ENCODE measurements at places on chromosomes 12 and 14.

- DNase-seq = no peak
Measured at GRCh38 chr12:111035578-111036301, 115.4 kb upstream of the MYL2 start.

- no peak for DNase-seq
Measured at GRCh38 chr12:101794574-101794973, 36.2 kb downstream of the GNPTAB start.

- DNase-seq = peak; percentile 58
Measured at GRCh38 chr12:97404543-97404942, 58.1 kb upstream of the RMST start.

- no peak for DNase-seq
Measured at GRCh38 chr14:28542040-28542439, 224.5 kb upstream of the FOXG1 start.

DNA sequence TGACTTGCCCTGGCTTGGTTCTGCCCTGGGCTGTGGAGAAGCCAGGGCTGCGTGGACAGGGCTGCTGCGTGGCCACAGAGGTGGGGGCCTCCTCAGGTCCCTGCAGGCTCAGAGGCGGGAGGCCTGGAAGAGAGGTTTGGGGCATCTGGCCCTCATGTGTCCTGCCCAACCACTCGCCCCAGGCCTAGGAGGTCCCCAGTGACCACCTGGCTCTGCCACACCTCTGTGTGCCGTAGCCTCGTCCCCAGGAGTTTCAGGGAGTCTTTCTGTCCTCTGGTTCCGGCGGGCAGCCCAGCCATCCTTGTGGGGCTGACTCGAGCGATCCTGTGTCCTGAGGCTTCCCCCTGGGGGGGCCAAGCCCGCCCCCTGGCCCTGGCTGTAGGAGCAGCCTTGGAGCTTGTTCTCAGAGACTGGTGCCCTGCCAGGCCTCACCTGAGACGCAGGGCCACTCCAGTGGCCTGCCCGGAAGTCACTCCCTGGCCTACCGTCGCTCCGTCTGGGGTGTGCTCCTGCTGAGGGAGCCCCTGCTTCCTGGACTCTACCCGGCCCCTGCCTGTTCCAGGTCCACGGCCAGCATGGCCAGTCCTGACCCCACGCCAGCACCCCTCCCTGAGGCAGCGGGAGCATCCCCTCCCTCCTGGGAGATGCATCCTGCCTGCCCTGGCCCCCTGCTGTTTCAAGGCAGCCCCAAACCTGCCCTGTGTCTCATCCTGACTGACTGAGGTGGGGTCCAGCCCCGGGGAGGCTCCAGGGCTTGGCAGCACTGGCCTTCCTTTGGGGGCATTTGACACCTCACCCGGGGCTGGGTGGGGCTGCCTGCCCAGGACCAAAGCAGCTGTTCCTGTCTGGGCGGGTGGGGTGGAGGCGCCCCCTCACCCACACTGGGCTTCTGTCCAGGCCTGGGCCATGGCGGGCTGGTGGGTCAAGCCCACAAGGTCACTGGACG is 13.9 kb downstream of the ASPG start:
- DNase-seq = no peak

DNA sequence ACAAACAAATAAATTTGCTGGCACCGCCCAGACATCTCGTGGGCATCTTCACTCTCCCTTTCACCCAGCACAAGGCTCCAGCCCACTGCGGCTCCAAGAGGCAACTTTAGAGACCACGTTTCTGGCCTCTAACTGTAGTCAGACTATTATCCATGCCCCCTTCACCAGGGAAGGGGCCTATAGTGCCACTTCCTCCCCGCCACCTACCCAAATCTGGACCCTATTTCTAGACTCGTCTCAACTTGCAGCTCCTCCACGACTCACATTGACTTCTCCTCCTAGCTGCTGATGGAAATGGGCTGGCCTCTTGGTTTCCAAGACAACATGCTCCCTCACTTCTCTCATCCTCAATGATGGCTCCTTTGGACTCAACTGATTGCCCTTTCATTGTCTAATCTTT is 12.3 kb downstream of the KRT1 start:
- no peak for DNase-seq

DNA sequence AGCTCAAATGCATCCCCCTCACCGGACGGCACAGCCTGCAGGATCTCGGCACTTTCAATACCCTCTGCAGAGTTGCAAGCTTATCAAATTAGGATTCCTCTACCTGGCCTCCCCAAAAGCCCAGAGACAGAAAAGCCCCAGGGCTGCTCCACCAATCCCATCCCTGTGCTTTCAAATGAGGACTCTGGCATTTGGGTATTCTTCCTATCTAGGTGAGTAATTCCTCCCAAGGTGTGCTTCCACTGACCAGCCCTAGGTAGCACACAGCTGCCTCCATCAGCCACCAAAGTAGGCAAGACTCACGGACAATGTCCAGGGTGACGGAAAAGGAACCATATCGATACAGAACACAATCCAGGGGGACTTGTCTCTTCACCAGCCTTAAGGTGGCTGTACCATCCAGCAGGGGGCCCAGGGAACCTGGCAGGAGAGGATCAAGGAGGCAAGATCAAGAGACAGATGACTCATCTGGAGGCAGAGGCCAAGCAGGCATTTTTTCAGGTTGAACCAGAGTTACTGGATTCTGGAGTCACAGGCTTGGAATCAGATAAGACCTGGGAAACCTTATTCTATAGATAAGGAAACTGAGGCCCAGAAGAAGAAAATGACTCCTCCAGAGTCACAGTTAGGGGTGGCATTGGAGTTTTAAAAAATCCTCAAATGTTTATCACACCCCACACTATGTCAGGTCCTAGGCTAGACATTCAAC is 9.9 kb downstream of the PMEL start:
- DNase-seq = no peak

- no peak for DNase-seq
Measured at GRCh38 chr14:75753696-75754095, 92.7 kb downstream of the TTLL5 start.

DNA sequence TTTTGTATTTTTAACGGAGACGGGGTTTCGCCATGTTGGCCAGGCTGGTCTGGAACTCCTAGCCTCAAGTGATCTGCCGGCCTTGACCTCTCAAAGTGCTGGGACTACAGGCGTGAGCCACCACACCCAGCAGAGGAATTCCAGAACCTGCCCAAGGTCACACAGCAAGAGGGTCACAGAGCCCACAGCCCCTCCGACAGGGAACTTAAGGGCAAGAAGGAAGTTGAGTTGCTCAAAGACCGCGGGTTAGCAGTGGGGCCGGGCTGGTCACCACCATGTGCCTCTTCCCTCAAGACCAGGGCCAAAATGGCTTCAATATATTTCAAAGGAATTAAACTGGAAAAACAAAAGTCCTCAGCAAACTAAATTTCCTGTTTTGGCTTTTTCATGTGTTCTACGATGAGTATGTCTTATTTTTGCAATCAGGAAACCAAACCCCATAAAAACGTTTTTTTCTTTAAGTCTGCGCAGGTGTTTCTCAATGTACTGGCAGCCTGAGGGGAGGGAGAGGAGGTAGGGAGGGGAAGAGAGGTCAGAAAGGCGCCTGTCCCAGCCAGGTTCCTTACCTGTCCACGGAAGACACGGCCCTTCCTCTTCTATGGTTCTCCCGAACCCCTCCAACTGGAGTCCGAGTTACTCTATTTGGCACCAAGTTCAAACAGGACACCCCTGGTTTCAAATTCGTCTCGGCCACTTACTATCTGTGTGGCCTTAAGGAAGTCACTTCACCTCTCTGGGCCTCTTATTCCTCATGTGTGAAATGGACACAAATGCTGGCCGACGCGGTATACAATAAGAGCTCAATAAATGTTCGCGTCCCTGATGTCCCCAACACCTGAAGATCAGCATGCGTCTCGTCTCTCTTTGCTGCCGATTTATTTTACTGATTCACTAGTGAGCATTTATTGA is 778 bp downstream of the SLC8B1 start:
- no peak for DNase-seq

DNA sequence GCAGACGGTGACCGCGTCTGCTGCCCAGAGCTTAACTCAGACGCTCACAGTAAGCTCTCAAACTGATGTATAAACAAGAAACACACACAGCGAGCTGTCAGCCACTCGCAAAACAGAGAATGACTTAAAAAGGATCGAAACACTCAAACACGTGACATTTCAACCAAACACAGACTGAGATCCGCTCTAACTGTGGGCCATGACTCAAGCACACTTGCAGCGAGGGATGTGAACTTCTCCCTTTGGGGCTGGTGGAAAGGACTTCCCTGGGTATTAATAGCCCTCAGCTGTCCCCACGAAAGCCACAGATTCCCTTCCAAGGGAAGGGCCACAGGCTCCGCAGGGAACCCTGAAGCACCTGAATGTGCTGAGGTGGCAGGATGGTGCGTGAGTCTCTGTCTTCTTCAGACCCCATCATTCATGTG is 29.1 kb downstream of the CCDC88C start:
- DNase-seq = no peak

DNA sequence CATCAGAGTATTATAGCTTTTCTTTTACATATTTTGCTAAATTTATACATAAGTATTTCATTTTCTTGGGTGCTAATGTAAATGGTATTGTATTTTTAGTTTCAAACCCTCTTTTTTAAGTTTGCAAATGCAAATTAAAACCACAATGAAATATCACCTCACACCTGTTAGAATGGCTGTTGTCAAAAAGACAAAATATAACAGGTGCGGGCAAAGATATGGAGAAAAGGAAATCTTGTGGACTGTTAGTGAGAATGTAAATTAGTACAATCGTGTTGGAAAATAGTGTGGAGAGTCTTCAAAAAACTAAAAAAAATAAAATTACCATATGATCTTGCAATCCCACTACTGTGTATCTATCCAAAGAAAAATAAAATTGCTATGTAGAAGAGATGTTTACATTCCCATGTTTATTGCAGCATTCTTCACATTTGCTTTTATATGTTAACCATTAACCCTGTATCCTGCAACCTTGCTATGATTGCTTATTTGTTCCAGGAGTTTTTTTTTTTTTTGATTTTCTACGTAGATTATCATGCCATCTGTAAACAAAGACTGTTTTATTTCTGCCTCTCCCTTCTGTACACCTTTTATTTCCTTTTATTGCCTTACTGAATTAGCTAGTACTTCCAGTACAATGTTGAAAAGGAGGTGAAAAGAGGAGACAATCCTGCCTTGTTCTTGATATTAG is 405.4 kb upstream of the MIS18BP1 start:
- DNase-seq = no peak

GRCh38 chr14:66375046-66375964 is 110.9 kb upstream of the CCDC196 start:
- DNase-seq = no peak

GRCh38 chr12:114406316-114406983 is 506 bp upstream of the TBX5 start:
- no peak for DNase-seq

DNA sequence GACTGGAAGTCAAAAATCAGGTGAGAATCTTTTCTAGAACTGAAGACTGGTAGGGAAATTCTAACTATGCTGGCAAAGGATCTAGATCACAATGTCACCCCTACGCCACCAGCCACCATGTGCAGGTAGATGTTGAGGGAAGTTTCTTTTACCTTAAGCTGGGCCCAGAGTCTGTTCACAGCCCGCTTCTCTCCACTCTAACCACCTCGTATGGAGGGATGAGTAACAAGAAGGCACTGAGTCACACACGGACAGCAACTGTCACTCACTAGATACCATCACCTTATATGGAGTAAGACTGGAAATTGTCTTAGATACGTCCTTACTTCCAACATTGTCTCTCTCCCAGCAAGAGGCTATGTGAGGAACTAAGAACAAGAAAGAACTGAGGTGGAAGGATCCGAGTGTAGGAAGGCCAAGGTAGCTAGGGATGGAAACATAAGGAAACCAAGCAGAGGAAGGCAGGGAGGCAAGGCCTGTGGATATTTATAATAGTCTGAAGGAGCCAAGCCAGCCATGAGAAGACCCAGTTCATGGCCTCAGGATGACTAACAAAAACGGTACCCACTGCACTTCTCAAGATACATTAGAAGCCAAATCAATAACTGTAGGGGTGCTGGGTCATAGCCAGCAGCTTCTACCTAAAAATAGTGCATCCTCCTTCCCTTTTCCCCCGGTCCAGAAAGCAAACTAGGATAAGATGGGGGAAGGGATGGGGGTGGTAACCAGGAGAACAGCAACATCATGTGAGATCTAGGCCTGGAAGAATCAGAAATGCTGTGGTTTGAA is 15.5 kb downstream of the REM2 start:
- DNase-seq = no peak

DNA sequence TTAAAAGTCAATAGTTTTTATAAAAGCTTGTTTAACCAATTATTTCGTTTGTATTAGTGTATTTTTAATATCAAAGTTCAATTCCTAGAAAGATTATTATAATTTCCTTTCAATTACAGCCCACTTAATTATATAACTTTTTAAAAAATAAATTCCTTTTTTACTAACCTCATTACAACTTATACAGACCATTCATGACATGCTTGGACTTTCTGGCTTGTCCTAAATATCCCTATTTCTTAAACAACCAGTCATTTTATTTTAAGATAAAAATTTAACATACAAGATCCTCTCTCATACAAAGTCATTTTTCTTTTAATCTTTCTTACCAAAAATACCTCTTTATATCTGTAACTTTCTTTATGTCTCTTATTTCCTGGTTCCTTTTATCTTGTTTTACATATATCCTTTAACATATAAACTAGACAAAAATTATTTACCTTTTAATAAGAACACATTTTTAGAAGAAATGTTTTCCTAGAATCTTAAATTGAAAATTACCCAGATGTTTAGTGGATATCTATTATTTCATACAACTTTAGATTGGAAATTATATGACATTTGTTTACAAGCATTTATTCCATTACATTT is 10.4 kb upstream of the TMEM263 start:
- DNase-seq = no peak

DNA sequence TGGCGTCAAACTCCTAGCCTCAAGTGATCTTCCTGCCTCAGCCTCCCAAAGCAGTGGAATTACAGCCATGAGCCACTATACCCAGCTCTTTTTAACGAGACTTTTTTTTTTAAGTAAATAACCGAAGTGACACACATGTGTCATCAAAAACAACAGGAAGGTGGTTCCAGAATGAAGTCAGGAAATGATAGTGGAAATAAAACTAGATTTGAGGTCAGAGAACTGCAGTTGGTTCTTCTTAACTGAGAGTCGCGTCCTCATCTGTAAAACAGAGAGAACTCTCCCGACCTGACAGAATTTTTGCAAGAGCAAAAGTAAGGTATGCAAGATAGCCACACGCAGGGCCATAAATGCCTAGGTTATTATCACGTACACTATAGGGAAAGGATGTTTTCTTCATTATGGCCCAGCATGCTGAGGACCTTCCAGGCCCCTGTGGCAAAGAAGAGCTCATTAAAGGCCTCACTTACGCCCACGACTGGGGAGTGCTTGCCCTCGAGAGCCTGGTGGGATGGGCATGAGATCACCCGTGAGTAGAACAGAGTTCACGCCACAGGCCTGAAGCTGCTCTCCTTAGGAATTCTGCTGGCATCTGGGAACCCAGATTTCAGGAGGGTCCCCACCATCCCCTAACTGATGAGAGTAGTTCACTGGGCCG is 67.2 kb downstream of the SCARB1 start:
- DNase-seq = no peak

- no peak for DNase-seq
Measured at GRCh38 chr14:68397371-68397811, 395.5 kb downstream of the ZFP36L1 start.

- peak; percentile 44 for DNase-seq
Measured at GRCh38 chr12:104630230-104630670, 173.5 kb downstream of the CHST11 start.

GRCh38 chr12:3601461-3602150 is 110.6 kb downstream of the PRMT8 start:
- DNase-seq = no peak

- peak; percentile 21 for DNase-seq
Measured at GRCh38 chr12:47035484-47035883, 43.9 kb upstream of the PCED1B start.

GRCh38 chr14:72546344-72547016 is 347.4 kb downstream of the DPF3 start:
- DNase-seq = no peak

GRCh38 chr12:69688471-69689427 is 10.4 kb downstream of the BEST3 start:
- no peak for DNase-seq
